ENCODE measurements at places on chromosomes 5 and 9.

DNA sequence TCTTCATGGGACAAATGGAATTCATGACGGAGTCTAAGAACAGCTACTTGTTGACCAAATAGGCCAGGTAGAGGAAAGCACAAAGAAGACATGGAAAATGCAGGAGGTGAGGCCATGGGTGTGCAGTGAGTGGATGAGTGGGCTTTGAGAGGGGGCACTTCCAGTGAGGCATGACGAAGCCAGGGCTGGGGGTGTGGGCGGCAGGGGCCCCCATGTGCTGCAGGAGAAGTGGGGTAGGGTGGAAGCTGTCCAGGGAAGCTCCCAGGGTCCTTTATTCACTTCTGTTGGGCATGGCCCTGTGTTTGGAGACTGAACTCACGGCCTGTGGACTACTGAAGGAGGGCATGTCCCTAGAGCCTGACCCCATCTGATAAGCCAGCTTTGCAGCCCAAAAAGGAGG, 127.6 kb upstream of the SLC25A48 start:
- no peak for DNase-seq

GRCh38 chr5:157502143-157502647, 42.2 kb downstream of the NIPAL4 start:
- DNase-seq = no peak

DNA sequence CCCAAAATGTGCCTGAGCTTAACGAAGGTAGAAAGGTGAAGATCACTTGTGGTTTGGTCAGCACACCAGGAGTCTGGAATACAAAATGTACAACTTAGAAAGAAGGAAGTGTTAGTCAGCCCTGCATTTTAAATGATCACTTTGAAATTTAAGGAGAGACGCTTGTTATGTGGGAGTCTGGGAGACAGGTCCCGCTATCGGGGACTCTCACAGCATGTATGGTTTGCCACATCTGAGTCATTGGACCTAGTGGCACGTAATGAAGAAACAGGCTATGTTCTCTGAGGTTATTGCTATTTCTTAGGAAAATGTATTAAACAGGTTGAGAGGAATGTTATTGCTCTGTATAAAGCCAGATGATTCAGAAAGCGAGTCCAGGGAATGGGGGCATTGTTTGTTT, 2362.5 kb upstream of the WWC1 start:
- DNase-seq = no peak

DNA sequence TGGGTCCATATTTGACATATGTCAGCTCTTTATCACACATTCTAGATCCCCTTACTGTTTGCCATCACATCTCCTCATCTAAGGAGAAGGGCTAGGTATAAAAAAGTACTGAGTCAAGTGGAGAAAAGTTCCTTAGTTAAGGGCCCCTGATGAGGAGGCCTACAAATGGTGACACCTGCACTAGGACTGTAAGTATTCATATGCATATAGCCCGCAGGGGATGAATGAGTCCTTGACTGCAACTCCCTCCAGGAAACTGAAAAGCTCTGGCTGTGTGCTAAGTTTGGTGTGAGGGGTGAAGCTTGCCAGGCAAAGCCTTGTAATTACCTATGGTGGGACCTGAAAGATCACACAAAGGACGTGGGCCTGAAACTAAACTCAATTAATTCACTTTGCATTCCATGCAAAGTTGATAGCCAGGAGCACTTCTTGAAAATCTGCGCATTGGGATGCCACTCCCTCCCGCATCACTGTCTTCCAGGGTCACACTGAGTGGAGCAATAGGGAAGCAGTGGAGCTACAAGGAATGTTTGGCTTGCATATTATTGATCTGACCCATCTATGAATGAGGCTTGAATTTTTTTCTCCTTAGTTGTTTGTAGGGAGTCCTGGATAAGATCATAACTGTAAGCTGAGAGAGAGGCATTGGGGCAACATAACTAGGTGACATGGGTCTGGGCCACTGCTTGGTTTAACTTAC, 11.9 kb upstream of the EQTN start:
- no peak for DNase-seq

- no peak for DNase-seq
Measured at GRCh38 chr5:141753971-141754713, 72.1 kb upstream of the ARAP3 start.

DNA sequence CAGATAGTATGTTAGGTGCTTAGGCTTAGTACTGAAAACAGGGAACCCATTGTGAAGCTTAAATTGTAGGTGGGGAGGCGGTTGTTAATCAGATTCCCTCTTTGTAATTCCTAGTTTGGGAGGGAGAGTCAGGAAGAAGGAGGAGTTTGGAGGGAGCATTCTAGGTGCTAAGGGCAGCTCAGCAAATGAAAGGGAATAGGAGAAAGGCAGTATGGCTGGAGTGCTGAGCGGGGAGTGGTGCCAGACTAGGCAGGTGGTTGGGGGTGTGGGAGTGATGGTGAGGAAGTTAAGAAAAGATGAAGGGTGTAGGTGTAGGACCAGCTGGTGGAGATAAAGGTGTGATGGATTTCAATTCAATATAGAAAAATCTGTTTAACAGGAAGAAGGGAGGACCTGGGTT, 11.1 kb upstream of the GARNL3 start:
- no peak for DNase-seq

DNA sequence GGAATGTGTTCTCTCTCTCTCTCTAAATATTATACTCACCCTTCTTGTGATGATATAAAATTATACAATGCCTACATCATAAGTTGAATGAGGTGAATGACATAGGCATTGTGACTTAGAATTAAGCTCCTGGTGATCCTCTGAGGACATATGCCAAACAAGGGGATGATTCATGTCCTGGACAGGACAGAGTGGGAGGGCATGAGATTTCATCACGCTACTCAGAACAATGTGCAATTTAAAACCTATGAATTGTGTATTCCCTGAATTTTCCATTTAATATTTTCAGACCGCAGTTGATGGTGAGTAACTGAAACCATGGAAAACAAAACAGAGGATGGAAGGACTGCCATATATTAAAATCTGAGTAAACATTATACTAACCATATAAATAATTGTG, 782.2 kb upstream of the NUDT12 start:
- no peak for DNase-seq

DNA sequence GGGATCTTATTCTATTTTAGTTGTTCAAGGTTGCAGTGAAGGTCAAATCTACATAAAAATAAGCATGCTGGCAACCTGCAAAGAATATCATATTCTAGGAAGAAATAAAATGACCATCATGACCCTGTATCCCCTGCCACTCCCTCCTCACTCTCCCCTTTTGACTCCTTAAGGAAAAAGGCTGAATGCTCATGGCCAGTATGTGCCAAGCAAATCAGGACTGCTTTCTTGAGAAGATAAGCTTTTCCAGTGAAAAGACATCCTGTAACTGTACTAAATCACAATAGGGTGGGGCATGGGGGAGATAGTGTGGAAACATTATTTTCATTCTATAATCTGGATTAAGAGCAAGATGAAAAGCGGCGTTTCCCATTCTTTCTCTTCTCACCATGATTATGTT, 100.6 kb upstream of the LIFR start:
- DNase-seq = no peak

- no peak for DNase-seq
Measured at GRCh38 chr9:134372581-134373267, 46.5 kb downstream of the RXRA start.

GRCh38 chr5:156258934-156259333, 68.0 kb upstream of the SGCD start:
- no peak for DNase-seq

DNA sequence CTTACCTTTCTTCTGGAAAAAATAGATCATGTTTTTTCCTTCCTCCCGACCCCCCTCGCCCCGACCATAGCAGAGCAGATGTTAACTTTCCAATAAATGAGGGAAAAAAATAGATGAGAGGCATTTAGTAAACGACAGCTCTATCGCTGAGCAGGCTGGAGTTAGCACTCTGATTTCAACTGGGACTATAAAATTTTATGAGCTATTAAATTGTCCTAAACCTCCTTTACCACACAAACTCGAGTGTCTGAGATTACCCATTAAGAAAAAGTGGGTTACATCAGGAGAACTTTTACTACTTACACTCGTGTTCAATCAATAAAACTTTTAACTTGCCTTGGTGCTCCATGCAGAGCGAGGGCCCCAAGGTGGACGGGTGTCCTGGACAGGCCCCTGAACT, 59.8 kb upstream of the RNU6ATAC start:
- DNase-seq = no peak

- no peak for DNase-seq
Measured at GRCh38 chr9:101014566-101014965, 14.0 kb upstream of the PLPPR1 start.

GRCh38 chr5:72822944-72823343, 6.5 kb downstream of the TNPO1 start:
- DNase-seq = no peak

DNA sequence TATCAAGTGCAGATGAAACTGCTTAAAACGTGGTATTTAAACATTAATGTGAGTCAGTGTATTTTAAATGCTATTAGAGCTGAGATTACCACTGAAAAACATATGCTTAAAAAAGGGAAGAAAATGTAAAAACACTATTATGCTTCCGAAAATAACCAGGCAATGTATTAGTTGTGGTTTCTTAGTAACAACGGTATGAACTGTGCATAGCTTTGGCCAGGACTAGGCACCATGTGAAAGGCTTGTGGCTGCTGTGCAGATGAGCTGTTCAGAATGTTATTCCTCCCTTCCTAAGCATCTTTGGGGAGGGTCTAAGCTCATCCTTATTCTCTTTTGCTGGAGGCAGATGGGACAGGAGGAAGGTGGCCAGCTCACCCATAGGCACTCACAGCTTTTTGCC, 84.9 kb downstream of the NTRK2 start:
- DNase-seq = no peak

DNA sequence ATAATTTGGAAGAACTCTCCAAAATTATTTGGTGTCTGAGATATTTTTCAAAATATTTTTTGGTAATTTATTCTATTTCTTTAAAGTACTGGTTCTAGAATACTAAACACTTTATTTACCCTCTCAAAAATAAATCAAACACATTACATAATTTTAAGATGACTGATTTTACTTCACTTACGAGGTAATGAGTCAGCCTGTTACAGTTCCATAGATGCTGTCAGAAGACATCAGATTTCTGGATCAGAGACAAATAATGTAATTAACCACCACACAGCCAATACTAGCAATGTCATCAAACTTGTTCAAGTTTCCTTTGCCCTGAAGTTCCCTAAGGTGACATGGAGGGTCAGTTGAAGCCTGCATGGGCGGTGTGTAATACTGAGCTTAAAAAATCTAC, 106.1 kb upstream of the CDH9 start:
- no peak for DNase-seq

- no peak for DNase-seq
Measured at GRCh38 chr5:178560911-178561310, 29.3 kb downstream of the COL23A1 start.
